Kidney epithelial cell (primary cell): ENCODE measurements at places on chromosomes 7 and 10. TPM values are rescaled to one million over a fixed set of nuclear protein-coding genes. Genes with fewer than 3 reads are reported as not detected.

C10orf53 gene
- not detected in 2 replicates for total RNA-seq

DNA sequence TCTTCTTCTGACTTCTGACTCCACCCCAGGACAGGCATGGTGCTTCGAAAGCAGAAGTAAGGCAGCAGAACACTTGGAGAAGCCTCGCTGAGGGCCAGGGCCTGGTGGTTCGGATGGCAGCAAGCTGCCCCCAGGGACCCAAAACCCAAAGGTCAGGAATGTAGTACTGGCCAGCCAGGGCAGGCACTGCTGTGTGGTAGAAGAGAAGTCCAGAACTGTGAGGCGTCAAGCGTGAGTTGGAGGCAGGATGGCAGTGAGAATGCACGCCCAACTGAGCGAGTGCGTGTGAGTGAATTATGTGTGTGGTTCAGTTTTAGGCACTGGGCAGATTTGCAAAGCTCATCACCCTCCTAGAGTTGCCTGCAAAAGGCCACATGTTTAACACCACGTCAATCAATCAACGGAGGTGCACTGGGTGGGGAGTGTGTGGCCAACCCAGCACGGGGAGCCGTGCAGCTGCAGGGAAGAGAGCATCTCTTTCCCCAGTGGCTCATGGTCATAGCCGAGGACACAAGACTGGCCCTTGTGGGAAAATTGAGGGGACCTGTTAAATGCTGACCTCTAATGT is 144.3 kb downstream of the KCNMA1 start:
- DNase-seq: no peak

GRCh38 chr7:24587853-24588252 is 14.6 kb downstream of the PALS2 start:
- no peak for DNase-seq

ZNF425 gene
- total RNA-seq: 3.9 and 5.0 TPM in 2 replicates

RSU1 gene
- 75.3 and 76.8 TPM in 2 replicates for total RNA-seq

GALNT17 gene
- total RNA-seq: 3.3 and 5.0 TPM in 2 replicates

CTAGE8 gene
- 1.6 and 1.9 TPM in 2 replicates for total RNA-seq

GARIN1A gene
- total RNA-seq: 0.17 and 0.68 TPM in 2 replicates
